Muscle of leg (tissue), 16 donors: ENCODE measurements at places on chromosomes 16 and 17. TPM values are rescaled to one million over a fixed set of nuclear protein-coding genes. Genes with fewer than 3 reads are reported as not detected.

DHRS13 gene
- 5.2 TPM for total RNA-seq

DNAH2 gene
- 4.6 TPM for total RNA-seq

CES1 gene
- total RNA-seq: 0.22 TPM

TMEM132E gene
- total RNA-seq: 0.80 TPM

KRT20 gene
- total RNA-seq: not detected

HES7 gene
- 0.27 TPM for total RNA-seq

CSH1 gene
- total RNA-seq: 21.9 TPM

CENPT gene
- 32.0 TPM for total RNA-seq

CCDC154 gene
- 2.1 TPM for total RNA-seq

MON1B gene
- 3.9 TPM for total RNA-seq

SDR42E2 gene
- not detected for total RNA-seq

TPSD1 gene
- total RNA-seq: not detected

NUBP1 gene
- 34.0 TPM for total RNA-seq

SLFN12L gene
- total RNA-seq: 0.13 TPM

DNA sequence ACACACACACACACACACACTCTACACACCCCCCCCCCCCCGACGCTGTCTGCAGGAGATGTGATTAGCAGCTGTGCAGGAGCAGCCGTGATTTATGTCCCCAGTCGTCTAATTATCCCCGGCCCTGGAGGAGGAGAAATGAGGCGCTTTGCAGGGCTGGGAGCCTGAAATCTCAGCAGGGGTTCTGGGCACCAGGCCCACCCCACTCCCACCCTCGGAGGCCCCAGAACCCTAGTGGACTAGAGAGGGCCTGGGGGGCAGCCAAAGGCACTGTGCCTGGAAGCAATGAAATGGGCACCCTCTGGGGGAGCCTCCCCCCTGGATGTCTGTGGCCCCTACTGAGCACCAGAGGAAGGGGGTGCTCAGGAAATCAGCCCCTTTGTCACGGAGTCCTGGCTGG, 134.2 kb upstream of the CIBAR2 start:
- DNase-seq: no peak

DNA sequence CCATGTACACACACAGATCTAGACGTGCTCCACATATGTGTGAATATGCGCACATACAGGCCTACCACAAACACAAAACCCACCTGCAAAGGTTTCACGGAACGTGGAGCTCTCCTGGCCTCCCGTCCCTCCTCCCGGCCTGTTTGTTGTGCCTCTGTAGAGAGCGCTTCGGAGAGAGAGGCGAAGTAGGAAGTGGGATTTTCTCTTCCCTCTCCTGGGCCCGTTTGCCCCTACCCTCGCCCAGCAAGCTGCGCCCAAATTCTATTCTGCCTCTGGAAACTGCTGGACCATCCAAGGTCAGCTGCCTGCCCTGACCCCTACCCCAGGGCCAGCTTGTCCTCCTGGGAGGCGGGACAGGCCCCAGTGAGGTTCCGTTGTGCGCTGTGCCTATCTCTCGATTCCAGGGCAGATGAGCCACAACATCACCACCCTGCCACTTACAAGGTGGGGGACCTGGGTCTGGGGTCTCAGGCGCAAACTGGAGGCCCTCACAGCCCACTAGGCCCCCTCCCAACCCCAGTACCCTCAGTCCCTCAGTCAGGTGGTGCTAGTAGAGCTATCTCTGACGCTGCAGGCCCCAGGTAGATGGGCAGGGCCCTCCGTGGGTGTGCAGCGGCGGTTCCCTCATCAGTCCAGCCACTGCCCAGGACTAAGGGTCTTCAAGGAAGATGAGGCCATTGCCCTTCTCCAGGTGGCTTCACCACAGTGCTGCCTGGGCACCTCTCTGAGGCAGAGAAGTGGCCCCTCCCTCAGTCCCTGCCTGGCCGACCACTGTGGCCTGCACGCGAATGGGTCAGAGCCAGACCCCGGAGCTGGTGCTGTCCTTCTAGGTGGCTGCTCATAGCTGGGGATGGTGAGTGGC, 54.2 kb downstream of the BEAN1 start:
- DNase-seq: no peak

DNA sequence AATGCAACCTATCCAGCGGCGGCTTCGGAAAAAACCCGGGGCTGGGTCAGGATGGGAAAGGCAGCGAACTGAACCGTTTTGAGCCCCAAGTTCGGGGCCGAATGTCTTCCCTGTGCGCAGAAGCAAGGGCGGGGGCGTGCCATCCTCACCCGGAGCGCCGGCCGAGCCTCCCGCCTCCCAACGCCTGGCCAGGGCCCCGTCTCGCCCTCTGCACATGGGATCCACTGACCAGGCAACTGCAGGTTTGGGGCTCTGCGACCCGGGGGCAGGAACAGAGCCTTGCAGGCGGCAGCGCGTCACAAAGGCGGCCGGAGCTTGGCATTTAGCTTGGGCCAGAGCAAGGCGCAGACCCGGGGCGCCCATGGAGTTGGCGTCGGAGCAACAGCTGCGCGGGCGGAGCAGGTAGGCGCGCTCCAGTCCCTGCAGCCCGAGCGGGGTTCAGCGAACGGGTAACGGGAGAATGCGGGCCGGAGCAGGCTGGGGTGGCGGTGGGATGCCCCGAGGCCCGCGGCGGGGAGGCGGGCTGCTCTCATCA, at the start of gene FBXO39:
FBXO39 (plus strand) TSS at position 345 of the 535 bp plus-strand sequence. CDS start 3,654 bp downstream, outside the sequence.
- DNase-seq: no peak

GRCh38 chr16:8173111-8173644, 417.1 kb downstream of the TMEM114 start:
- DNase-seq: peak; percentile 88

DNA sequence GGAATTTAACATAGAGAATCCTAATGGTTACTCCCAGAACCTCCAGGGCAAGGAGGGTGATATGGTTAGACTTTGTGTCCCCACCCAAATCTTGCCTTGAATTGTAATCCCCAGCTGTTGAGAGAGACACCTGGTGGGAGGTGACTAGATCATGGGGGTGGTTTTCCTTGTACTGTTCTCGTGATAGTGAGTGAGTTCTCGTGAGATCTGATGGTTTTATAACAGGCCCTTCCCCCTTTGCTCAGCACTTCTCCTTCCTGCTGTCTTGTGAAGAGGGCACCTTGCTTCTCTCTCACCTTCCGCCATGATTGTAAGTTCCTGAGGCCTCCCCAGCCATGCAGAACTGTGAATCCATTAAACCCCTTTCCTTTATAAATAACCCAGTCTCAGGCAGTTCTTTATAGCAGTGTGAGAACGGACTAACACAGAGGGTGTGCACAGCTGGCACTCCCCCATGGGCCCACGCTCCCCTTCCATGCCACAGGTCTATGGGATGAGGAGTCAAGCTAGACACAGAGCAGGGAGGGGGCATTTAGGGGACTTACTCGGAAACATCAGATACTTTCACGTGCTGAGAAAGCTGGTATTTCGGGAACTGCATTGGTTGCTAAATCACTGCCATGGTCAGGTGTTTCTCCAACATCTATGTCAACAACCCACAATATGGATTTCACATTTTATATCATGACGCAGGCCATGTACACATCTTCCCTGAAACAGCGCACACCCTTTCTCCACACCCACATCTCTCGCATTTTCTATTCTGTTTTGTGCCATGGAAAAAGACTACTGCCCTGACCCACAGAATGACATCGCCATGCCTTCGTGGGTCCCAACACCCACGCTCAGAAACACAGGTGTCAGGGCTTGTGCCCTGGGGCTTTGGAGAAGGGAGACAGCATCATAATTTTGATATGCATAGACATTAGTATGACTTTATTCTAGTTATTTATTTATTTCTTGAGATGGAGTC, 199.1 kb upstream of the GSE1 start:
- DNase-seq: no peak

- peak; percentile 85 for DNase-seq
These were observed 47.2 kb upstream of the CLEC18A start for GRCh38 chr16:69903865-69904415.

- no peak for DNase-seq
These were observed 14.1 kb downstream of the CACNG4 start for GRCh38 chr17:66978514-66979061.

DNA sequence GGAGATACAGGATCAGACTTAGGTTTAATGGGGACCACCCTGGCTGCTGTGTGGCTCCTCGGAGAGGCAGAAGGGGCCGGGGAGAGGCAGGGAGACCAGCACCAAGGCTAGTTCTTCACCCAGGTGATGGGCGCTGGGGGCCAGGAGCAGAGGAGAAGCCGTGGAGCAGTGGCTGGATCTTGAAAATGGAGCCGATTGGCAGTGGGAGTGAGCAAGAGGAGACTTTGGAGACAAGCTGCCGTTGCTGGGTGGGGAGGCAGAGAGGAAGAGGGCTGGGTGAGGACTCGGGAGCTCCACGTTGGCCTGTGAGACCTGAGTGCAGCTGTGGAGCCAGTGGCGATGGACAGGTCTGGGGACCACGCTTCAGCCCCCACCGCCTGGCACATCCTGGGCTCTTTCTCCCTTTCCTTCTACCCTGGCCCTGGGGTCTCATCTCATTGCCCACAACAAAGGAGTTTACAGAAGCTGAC, 9.0 kb downstream of the RAB11FIP4 start:
- DNase-seq: no peak

GRCh38 chr17:65193305-65193704, 56.1 kb downstream of the RGS9 start:
- DNase-seq: no peak

GRCh38 chr17:45791041-45791582, 7.0 kb downstream of the CRHR1 start:
- no peak for DNase-seq

DNA sequence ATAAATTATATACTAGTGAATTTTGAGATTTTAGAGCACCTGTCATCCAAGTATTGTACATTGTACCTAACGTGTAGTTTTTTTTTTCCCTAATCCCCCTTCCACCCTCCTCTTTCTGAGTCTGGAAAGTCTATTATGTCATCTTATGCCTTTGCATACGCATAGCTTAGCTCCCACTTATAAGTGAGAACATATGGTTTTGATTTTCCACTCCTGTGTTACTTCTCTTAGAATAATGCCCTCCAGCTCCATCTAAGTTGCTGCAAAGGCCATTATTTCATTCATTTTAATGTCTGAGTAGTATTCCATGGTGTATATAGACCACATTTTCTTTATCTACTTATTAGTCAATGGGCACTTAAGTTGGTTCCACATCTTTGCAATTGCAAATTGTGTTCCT, 177.0 kb upstream of the C16orf82 start:
- peak; percentile 38 for DNase-seq

DNA sequence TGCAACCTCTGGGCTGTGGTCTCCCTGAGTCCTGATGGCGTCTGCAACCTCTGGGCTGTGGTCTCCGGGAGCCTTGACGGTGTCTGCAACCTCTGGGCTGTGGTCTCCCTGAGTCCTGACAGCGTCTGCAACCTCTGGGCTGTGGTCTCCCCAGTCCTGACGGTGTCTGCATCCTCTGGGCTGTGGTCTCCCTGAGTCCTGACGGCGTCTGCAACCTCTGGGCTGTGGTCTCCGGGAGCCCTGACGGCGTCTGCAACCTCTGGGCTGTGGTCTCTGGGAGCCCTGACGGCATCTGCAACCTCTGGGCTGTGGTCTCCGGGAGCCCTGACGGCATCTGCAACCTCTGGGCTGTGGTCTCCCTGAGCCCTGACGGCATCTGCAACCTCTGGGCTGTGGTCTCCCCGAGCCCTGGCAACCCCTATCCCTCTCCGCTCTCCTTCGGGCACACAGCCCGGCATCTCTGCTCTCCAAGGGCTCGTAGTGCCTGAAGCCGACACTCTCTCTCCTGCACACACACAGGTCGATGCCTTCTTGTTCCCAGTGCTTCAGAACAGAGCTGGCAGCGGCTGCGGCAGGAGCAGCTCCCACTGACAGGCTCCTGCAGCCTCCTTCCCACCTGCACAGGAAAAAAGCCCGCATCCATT, 45.6 kb downstream of the METRNL start:
- DNase-seq: no peak

- peak; percentile 55 for DNase-seq
These were observed 477 bp downstream of the CFAP20 start for GRCh38 chr16:58128711-58129096.

GRCh38 chr17:77914385-77915254, 43.9 kb upstream of the TNRC6C start:
- DNase-seq: peak; percentile 85

DNA sequence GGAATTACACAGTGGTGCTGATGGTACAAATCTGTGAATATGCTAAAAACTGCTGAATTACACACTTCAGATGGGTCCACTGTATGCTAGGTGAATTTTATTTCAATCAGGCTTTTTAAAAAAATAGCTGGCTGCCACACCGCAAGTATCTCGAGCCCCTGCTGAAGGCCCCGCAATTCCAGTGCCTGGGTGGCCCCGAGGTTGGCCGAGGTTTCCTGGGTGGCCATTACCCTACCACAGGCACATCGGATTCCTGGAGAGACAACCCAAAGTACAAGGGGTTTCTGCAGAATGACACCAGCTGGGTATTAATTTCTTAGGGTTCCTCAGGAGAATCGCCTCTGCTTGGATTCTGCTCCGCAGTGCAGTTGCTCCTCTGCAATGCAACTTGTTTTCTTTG, 127.8 kb downstream of the C16orf95 start:
- no peak for DNase-seq

GRCh38 chr17:79977161-79977631, 58.5 kb downstream of the TBC1D16 start:
- no peak for DNase-seq

DNA sequence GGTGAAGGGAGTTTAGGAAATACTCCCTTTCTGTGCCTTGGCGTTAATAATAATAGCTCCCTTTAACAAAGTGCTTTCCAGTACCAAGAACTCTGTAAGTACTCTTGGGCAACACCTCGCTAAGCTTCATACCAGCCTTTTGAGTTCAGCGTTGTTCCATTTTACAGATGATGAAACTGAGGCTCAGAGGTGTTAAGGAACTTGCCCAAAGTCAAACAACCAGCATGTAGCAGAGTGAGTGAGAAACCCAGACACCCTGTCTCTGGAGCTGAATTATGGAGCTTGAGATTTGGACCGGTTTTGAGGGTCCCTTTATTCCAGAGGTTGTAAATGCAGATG, 607 bp downstream of the KATNIP start:
- DNase-seq: peak; percentile 30

GRCh38 chr17:31608659-31609254, 217.3 kb downstream of the RAB11FIP4 start:
- no peak for DNase-seq

DNA sequence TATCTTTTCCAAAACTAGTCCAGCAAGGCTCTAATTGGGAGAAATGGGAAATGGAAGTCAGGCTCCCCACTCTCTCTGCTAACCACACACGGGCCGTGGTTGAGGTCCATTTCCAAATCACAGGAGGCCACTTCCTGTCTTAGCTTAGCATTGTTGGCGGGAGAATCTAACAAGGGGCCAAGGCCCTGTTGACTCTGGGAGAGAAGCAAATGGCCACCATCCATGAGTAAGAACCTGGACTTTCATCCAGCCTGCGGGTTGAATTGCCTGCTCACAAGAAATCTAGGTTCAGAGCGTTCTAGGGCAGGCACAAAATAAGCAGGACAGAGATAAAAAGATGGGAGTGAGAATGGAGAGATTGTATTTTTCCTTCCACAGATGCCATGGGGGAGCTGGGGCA, 5.7 kb downstream of the FAM20A start:
- DNase-seq: peak; percentile 77
